ENCODE measurements at places on chromosomes 12 and 14.

- DNase-seq: no peak
Observed at GRCh38 chr14:83940253-83940652, 1589.7 kb upstream of the FLRT2 start.

- DNase-seq: no peak
Observed at GRCh38 chr12:3975652-3976051, 102.5 kb upstream of the PARP11 start.

- no peak for DNase-seq
Observed at GRCh38 chr14:81211844-81212243, 8.9 kb downstream of the GTF2A1 start.

DNA sequence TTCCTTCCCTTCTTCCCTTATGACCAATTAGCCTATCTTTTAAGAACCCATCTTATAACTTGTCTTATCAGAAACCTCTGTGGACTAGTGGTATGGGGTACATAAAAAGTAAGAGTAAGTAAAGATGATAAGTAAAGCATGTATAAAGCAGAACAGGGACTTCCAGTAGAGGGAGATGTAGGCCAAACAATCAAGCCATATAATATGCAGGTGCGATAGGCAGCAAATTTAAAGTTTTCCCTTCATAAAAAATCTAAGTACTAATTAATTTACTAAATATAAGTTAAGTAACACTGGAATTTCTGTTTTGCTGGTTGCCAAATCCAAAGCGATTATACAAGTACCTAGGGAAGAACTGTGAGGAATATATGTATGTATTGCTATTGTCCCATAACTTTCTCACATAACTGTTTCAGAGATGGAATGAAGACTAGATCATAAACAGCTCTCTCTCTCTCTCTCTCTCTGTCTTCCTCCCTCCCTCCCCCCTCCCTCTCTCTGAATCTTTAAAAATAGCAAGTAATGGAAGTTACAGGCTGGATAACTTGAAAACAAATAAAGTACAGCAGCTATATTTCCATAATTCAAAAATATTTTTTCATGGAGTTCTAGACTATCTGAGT, 25.7 kb downstream of the METTL25 start:
- DNase-seq: peak; percentile 17

GRCh38 chr12:12408265-12408690, 51.4 kb downstream of the BORCS5 start:
- no peak for DNase-seq

DNA sequence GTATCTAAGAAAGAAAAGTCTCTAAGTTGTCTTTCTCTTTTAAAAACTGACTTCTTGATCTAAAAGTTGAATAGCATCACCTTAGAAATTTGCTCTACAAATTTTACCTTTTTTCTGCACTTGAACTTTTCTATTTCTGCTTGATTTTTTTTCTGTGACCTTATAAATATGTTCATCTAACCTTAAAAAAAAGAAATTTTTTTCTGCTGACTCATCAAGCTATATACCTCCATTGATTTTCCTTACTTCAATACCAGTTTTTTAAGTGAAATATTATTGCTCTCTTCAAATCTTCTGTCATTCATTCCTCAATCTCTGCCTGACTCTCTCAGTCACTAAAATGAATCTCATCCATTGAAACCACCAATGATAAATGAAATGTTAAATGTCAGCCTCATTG, 910.1 kb downstream of the GALC start:
- DNase-seq: no peak

- no peak for DNase-seq
Observed at GRCh38 chr12:49330631-49331379, 6.2 kb downstream of the C1QL4 start.

DNA sequence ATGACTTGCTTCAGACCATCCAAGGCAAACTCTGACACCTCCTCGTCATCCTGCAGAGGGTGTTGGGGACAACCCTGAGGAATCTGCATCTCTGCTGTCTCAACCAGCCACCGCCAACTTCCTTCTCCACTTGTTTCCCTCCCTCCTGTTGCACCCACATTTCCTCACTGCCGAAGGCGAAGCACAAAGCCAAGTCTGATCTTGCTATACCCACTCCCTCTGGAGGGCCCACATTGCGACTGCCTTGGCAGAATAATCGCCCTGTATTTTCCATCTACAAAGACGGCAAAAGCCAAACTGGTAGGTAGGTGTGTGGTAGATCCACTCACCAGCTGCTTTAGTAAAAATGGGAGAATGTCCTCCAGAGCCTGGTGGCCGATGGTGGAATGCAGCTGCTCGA, 21.8 kb upstream of the RAB35 start:
- DNase-seq: no peak

GRCh38 chr12:49019120-49019430, 499 bp upstream of the PRKAG1 start:
- DNase-seq: no peak

GRCh38 chr12:21248679-21249078, 86.0 kb downstream of the SLCO1A2 start:
- no peak for DNase-seq

DNA sequence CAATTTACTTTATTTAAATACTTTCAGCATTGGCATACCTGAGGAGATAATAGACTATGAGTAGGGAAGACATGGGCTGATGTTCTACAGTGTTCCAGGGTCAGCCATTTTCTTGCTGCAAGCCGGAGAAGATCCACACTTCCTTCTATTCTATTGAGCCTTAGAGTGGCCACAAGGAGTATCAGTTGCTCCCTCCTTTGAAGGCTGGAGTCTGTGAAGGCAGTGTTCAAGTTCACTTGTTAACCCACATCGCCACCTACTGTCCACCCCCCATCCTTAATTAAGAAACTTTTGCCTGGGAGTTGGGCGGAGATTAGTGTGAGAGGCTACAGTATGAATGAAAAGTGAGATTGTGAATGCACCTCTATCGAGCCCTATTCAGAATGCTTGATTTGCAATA, 666.6 kb downstream of the NRXN3 start:
- peak; percentile 60 for DNase-seq

DNA sequence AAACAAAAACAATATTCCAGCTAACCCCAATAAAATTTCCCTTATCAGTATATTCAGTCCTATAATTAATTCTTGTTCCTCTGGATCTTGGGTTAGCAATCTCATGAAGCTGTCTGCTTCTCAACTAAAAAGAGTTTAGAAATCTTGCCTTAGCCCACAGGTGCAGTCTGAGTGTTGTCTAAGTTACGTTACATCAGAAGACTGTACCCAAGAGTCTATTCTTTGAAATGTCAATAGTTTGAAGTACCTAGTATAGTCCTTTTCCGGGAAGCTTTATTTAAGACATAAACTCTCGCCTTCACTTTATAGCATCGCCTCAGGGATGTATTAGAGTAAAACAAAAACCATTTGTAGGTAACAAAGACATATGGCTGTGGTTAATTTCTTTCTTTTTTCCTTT, 465.1 kb downstream of the FUT8 start:
- no peak for DNase-seq

- no peak for DNase-seq
Observed at GRCh38 chr14:20667957-20668356, 16.4 kb upstream of the RNASE4 start.

DNA sequence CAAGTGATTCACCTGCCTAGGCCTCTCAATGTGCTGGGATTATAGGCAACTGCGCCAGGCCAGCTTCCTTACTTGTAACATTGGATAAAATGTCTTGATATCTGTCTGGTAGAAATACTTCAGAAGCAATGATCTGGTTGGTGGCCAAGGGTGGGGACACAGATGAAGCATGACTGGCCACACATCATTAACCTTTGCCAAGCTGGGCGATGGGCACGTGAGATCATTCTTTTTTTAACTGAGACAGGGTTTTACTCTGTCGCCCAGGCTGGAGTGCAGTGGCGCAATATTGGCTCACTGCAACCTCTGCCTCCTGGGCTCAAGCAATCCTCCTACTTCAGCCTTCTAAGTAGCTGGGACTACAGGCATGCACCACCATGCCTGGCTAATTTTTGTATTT, 31.1 kb downstream of the PLEKHH1 start:
- no peak for DNase-seq

DNA sequence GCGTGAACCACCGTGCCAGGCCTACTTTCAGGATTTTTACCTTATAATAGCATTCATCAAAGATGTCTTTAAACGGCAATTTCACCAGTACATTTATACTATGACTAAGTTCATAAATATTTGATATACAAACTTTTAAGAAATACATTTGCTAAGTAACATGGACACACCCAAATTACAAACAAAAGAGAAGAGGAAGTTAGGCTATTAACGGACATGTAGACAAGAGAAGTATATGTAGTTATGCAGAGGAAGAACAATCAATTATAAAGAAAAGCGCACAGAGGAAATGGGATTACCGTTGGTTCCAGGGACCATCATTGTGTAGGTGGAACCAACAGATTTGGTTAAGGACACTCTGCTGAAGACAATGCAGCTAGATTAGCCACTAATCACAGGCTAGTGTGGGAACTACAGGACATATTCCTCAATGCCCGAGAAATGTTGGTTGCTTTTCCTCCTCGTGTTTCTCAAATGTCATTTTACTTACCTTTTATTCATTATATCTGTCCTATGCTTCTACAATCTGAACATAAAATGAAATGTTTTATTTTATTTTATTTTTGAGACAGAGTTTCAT, 24.0 kb upstream of the PKP2 start:
- DNase-seq: peak; percentile 67

DNA sequence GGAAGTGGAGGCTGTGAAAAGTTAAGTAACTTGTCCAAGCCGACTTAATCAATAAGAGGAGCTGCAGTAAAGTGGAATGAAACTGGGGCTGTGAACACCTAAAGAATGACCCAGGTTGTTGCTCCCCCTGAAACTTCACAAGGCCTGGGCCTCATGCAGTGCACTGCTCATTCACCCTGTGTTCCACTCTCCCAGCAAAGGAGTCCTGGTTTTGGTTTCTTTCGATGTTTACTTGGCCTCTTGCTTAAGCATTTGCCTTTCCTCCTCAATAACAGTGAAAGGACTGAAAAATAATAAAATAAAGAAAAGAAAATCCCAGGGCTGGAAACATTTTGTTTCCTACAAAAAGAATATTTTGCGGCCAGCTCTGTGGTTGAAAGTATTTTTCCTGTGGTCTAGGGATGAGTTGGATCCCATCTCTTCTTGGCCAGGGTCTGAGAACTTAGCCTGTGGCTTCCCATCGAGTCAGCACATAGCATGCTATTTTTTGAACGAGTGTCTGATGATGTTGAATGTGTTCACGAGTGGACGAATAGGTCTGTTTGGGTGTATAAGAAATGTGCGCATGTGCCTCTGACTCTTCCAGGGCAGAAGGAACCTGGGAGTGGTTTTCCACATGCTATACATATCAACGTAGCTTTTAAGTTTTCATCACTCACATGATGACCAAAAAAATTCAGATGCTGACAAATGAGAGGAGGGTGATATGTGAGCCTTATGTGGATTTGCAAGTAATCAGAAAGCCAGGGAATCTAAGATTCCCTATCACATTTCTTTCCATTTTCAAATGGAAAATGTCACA, 349.8 kb downstream of the ZFP36L1 start:
- DNase-seq: peak; percentile 61
